ENCODE measurements at places on chromosomes 5 and 9.

- peak; percentile 53 for DNase-seq
Measured at GRCh38 chr9:91426123-91426745, 2.6 kb upstream of the NFIL3 start.

- DNase-seq = no peak
Measured at GRCh38 chr5:171595801-171596231, 176.4 kb downstream of the FGF18 start.

GRCh38 chr5:181205761-181206649, 1.0 kb upstream of the TRIM7 start:
- no peak for DNase-seq

DNA sequence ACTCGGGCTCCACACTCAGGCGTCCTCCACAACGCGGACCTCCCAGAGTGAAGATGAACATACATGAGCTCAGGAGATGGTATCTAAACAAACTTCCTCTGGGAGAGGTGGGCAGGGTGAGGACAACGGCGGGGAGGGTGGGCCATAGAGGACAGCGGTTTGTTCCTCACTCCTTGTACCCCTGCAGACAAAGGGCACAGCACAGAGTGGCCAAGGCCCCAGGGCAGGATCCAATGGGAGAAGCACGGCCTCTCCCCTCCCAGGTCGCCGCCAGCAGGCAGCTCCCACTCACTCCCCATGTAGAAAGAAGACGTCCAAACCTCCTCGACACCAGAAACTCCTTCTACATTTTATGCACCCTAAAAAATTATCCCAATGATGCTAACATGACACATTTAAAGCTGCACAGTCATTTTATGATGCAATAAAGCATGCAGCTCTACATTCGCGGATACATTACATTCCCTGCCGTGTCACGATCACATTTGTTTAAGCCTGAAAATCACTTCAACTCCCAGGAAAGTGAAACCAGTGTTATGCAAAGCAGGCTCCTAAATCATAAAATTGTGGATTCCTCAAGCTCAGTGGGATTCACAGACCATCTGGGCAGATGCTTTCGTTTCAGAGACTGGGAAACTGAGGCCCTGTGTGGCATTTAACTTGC, 87.5 kb upstream of the SARDH start:
- DNase-seq = no peak

GRCh38 chr5:53126521-53126920, 17.0 kb upstream of the MOCS2 start:
- DNase-seq = no peak
